Activated CD4-positive, alpha-beta T cell treated with anti-CD3 and anti-CD28 coated beads for 48 hours (primary cell): ENCODE measurements at places on chromosomes 4 and X.

GRCh38 chr4:150382028-150382427 is 199.9 kb upstream of the MAB21L2 start:
- no peak for DNase-seq

DNA sequence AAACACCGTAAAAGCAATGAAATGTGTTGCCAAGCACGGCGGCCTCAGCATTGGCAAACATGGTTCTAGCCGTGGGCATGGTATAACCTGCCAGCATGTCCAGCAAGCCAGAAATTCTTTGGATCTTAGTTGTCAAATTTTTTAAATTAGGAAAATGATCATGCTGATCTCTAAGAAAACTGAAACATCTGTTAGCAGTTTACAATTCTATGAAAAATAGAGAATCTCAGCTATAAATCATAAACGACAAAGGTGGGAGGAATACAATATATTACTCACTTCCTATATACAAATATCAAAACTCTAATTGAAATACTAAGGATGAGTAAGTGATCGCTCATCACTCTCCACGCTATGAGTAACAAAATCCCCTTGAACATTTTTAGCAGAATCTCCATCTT is 130.3 kb downstream of the ADGRA3 start:
- DNase-seq = no peak

DNA sequence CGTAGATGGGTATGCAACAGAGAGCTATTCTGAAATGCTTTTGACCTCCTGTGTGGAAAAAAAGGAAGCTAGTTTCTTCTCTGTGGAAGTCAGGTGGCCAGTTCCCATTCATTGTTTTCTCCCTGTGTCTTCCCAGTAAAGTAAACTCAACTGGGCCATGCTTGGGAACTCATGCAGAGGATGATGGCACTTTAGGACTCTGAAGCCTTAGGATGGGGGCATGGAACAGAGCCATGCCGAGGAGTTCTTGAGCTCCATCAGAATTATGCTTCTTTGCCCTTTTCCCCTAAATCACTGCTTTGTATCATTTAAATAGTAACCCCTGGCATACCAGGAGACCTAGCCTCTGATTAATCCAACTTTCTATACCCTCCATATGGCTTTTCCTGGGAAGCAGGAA is 3.2 kb downstream of the TMEM164 start:
- no peak for DNase-seq

DNA sequence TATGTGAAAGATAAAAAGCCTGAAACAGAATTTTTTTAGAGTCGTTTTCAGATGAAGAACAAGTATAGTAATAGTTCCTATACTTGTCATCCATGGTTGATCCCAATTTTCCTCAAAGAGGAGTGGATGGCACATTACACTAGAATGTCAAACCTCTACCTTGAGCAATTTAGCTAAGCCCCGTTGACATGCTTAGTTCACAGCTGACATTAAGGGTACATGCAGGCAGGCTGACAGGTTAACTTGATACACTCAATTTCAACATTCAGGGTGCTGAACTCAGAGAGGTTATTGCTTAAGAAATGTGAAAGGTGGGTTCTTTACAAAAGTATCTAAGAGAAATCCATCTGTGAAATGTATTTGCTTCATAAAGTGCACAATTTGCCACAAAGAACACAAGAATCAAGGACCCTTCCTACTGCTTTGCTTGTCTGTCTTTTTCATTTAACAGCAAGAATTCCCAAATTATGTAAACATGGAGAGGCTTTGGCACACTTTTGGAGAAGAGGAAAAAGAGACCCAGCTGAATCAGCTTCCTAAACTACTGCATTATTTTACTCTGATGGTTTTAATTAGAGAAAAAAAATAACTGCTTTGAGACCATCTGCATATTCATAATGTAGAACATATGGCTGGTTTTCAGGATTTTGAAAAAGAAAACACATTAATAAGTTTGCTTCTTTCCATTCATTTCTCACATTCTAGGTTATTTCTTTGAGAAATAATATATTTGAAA is 122.5 kb upstream of the DDIT4L start:
- DNase-seq = no peak

DNA sequence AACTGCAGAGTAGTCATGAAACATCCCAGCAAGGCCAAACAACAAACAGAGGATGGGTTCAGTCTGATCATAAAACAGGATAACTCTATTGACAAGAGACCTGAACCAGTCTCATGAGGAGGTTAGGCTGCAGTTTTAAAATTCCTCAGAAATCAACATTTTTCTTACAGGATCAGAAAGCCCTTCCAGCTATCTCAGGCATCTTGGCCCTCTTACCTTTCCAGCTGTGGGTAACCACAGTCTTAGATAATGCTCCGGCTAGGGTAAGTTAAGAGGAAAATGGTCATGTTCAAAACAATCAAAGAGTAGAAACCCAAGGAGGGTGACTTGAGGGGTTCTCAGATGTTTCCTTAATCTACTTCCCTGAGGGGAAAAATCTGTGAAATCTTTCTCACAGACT is 5.1 kb downstream of the CTSO start:
- DNase-seq = no peak

DNA sequence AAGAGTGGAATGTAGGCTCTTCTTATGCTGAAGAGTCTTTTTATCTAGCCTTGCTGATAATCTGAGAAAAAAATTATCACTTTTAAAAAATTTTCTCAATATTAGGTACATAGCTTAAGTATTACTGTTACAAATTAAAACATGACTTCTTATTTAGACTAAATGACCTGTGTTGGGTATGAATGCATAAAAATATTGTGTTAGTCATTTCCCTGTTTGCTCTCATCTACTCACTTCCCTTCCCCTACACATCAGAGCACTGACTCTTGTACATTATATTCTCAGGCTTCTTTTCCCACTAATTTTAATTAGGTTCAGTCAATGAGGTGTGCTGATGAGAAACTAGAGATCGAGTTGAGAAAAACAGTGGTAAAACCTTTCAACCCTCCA is 881.0 kb downstream of the PCDH18 start:
- no peak for DNase-seq

DNA sequence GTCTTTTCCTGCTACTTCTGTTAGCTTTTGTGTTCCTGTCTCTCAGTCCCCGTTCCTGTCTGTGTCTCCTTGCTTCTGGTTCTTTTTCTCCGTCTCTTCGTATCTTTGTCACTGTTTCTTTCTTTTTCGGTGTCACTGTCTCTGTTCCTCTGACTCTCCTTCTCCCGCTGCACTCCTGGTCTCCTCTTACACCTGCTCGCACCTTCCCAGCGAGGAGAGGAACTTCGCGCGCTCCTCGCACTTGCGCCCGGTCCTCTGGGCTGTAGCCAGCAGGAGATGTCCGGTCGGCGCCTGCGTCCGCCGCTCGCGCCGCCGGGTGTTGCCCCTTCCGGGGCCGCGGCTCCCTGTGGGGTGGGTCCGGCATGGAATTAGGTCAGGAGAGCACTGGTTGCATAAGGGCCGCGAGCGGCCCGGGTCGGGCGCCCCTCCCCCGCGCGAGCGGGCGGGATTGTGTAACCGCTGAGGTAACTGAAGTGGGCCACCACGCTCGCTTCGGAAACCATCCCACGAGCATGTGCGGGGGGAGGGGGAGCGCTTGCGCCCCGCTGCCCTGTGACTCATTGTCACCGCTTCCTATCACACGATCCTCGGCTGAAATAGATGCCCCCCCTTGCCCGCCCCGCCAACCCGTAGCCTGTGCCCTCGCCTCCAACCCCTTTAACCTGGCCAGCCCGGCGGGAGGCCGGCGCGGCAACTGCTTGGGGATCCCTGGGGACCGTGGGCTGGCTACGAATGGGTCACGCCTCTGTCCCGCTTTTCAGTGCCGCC is 1.6 kb downstream of the LONRF3 start:
- peak; percentile 70 for DNase-seq

GRCh38 chr4:6955261-6955911 is 45.8 kb downstream of the TBC1D14 start:
- DNase-seq = no peak

DNA sequence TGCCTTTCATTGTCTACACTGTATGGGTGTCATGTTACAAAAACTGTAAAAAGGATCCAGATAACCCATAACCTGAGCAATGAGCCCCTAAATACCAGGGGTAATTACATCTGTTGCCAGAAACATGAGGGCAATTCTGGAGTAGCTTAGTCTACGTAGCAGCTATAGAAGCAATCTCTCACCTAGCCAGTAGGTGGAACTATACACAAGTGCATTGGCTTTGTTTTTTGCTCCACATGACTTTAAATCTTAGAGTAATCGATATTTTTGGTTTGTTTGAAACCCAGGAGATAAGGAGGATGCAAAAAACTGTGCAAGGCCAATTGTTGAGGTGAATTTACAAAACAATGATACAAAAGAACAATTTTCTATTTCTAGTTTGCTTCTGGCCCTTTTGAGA is 57.5 kb downstream of the GPR82 start:
- no peak for DNase-seq

DNA sequence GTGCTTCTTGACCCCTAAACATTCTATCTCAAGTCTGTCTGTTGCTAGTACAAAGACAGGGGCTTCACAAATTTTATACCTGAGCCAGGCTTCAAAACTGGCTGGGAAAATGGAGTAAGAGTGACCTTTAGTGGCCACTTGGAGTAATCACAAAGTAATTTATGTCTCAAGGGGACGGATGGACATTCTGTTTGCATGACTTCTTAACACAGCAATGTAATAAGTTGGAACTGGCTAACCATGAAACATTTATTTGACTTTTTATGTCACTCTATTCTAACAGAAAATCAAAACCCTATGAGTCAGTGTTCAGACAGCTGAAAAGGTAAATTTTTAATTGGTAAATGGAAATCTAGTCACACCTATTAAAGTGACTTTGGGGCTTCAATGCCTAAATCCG is 600.6 kb downstream of the ANKRD50 start:
- no peak for DNase-seq

DNA sequence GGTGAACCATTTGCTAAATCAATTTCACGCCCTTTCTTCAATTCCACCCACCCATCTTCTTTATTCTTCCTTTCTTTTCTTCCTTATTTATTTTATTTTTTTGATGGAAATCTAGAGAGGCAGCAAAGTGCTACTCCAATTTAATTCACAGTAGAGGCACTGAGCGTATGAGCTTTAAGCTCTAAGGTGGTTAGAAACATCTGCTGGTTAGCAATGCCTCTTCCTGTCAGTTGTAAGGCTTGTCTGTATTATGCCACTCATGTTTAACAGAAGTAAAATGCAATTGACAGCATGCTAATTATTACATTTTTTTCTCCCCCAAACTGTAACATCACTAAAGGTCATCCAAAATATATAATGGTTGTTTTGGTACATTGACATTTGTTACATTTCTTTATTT is 103.8 kb downstream of the EPHA5 start:
- no peak for DNase-seq

DNA sequence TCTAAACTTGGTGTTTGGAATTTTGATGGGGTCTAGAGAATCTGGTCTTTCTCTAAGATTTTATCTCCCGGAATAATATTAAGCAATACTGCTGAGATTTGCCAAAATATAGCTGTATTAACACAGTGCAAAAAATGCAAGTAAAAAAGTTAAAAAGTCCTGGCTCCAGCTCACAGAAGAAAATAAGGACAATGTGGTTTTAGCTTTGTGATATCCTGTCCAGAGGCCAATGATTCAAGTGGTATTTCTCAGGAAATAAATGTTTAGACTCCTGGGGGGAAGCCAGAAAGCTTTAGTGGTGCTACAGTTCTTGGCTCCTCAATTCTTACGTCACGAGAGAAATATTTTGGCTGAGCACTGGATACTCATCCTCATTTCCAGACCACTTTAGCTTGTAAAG is 40.9 kb upstream of the IL13RA2 start:
- no peak for DNase-seq

GRCh38 chrX:12480956-12481355 is 310.3 kb upstream of the PRPS2 start:
- DNase-seq = no peak
